Stimulated activated CD4-positive, alpha-beta T cell treated with anti-CD3 and anti-CD28 coated beads, Interleukin-4, amount 100 ng/mL, for 4 hours (primary cell): ENCODE measurements at places on chromosomes 13 and 19.

- DNase-seq, result no peak
Observed at GRCh38 chr19:40413291-40413845, at the start of gene PRX. TSS of gene PRX (minus strand) at chr19:40413378. CDS start at chr19:40407932, 5,446 bp downstream.

DNA sequence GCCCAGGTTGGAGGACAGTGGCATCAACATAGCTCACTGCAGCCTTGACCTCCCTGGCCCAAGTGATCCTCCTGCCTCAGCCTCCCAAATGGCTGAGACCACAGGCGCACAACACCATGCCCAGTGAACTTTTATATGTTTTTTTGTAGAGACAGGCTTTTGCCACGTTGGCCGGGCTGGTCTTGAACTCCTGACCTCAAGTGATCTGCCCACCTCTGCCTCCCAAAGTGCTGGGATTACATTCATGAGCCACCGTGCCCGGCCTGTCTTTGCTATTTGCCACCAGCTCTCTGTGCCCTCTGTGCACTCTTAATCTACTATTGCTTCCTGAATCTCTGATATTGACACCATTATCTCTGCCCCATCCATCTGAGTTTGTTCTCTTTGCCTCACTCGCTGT lies 34.3 kb upstream of the LRRC4B start:
- DNase-seq, result no peak

- no peak for DNase-seq
Observed at GRCh38 chr13:31037874-31038500, 105.5 kb downstream of the TEX26 start.

DNA sequence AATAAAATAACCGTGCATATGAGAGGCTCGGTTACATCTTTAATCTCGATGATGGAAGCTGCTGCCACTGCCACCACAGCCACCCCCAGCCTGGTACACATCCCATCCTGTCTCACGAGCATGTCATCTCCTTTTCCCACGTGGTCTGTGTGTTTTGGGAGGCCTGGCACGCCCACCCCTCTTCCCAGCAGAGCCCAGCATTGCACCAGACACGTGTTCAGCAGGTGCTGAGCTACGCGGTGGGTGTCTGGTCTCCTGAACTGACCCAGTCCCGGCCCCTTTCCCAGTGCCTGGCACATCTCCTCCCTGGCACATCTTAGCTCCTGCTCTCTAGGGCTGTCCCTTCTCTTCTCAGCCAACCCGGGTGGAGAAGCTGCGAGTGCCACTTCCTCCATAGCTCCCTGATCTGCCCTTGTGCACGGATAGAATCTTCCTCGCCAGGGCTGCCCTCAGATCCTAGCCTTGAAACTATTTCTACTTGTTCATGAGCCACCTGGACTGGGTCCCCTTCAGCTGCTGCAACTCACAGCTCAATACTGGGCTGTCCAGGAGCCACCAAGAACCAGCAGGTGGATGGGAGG lies 36.8 kb upstream of the ZNF536 start:
- DNase-seq, result no peak

DNA sequence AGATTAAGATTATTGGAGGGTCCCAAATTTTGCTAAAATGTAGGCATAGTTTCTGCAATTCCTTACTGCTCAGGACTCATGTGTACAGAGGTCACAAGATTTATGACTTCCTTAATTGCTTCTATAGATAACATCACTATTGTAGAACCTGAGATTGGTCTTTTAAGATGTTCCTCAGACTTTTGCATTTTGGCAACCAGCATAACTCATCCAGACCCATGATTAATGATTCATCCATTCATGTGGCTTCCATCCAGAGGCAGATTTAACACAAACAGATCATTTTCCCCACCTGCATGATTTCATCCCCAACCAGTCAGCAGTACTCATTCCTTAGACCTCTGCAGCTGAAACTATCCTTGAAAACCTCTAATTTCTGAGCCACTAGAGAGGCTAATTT lies 34.5 kb upstream of the CEACAM8 start:
- DNase-seq, result no peak

DNA sequence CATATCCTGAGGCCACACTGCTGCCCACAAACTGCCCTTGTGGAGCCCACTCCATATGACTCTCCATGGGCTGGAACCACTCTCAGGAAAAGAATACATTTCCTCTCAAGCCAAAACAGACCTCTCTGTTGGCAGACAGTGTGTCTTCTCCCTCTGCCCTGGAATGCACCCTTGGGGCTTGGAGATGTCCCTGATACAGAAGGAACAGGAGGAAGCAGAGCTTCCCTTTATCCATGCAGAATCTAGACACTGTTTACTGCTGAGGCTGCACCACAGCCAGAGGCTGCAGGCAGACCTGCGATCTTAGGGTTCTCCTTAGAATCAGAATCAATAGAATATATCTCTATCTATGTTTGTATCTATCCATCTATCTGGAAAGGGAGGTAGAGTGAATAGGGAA lies 26.8 kb upstream of the CYP4F8 start:
- no peak for DNase-seq

GRCh38 chr13:99051768-99052455 lies 74.0 kb upstream of the DOCK9 start:
- DNase-seq, result no peak

DNA sequence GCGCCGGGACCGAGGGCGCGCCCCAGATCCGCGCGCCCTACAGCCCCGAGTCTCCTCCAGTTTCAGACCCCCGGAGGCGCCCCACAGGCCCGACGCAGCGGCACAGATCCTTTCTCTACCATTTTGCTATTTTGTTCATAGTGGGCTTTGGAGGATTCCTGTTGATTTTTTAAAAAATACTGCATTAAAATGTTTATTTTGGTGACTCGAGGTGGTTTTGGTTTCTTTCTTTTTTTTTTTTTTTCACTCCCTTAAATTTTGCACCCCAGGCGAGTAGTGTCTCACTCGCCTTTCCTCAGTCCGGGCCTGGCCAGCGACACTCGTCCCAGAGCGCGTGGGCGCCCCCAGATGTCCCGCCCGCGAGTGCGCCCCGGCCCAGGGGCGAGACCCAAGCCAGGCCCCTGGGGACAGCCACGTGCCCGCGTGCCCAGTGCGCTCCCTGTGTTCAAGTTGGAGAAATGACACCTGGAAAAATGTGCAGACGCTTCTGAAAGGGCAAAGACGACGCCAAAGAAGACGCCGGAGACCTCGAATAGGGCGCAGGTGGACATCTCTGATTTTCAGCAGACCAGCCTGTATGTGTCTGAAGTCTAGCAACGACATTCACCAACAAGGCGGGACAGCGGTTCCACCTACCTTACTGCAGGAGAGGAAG lies 471 bp upstream of the INSR start:
- DNase-seq, result no peak

- DNase-seq, result no peak
Observed at GRCh38 chr13:104593693-104594092, 1527.5 kb upstream of the SLC10A2 start.

DNA sequence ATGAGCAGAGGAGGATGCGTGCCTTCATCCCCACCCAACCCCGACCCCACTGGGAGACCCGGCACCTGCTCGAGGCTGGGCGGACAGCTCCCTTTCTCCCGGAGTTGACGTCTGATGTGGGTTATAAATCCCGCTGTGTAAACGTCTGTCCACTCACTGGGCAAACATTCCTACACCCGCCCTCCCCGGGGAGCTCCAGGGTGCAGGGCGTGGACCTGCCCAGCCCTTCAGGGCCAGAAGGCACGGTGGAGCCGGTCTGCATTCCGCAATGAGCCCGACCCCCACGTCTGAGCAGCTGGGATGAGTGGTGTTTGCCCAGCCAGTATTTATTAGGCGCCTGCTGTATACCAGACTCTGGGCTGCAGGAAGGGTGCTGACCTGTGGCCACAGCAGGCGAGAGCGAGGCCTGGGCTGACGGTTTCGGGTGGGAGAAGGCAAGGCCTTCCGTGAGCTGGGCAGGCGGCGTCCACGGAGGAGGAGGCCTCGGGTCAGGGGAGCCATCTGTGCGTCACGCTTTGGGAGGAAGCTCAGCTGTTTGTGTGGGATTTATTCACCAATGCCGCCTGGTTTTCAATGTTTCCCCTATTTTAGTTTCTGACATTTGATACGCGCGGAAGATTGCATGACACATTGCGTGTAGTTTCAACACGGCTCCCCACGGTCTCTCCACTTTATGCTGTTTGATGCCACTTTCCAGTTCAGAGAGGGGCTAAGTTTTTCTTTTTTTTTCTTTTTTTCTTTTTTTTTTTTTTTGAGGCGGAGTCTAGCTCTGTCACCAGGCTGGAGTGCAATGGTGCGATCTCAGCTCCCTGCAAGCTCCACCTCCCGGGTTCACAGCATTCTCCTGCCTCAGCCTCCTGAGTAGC lies 2.0 kb downstream of the MISP start:
- no peak for DNase-seq

GRCh38 chr13:47114030-47114429 lies 217.2 kb upstream of the HTR2A start:
- no peak for DNase-seq

DNA sequence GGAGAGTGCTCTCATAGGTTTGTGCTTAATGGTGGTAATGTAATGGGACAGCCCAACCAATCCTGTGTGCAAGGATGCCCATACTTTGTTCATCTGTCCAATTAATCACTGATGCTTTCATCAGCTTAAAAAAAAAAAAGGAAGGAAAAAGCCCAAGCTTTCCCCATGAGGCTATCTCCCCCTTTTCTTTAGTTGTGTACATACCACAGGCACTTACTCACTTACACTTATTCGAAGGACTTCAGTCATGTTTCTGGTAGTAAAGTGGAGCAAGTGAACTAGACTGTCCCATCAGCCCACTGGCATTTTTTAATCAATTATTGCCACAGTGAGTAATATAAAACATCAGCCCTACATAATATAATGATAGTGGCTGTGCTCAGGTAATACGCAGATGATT lies 183.5 kb upstream of the UFM1 start:
- no peak for DNase-seq

DNA sequence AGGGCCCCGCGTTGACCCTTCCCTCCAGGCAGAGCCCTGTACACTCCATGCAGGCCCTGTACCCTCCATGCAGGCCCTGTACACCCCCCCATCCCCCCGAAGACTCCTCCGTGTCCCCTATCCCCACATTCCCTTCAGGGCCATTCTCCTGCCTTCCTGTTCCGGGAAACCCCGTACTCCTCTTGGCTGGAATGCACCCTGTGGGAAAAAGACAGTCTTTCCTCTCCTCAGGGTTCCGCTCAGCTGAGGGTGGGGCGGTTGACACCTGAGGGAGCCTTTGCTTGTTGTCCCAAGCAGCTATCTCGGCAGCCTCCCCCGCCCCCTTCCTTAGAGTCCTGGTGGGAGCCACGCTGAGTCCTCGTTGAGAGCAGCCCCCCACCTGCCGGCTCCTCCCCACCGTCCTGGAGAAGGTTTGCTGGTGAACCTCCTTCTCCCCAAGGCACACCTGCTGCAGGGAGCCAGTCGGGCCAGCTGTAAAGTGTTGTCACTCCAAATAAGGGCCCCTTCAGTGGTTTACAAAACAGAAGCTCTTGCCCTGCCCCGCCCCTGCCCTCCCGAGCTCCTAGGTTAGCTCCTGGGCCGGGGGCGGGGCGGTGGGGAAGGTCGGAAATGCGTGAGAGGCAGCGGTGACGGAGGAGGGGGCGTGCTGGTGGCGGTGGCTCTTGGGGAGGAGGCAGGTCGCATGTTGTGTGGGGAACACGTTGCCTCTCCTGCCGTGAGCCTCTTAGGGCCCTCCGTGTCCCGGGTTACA lies 1.5 kb downstream of the GNA11 start:
- DNase-seq, result peak; percentile 53

GRCh38 chr19:34317311-34317927 lies 47.6 kb upstream of the GPI start:
- peak; percentile 7 for DNase-seq
